ENCODE measurements at places on chromosomes 12 and 14.

- ATAC-seq, result no peak
Measured at GRCh38 chr12:32140877-32141276, 34.2 kb downstream of the BICD1 start.

DNA sequence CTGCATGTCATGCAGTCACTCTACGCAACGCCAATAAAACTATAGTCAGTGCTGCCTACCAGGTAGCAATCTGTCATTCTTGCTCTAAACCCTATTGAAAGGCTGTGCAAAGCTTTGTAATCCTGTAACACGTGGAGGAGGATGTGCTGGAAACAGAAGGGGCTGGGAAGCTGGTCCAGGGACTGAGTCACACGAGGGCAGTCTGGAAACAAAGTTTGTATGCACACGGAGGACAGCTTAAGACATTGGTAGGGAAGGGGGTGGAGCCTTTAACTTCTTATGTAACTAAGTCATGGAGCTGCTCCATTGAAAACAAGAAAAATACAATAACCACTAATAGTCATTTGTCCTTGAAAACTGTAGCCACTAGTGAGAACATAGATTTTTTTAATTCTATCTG is 128.0 kb downstream of the BCAT1 start:
- no peak for ATAC-seq

GRCh38 chr12:39467432-39467870 is 24.5 kb upstream of the KIF21A start:
- ATAC-seq, result peak; percentile 43

DNA sequence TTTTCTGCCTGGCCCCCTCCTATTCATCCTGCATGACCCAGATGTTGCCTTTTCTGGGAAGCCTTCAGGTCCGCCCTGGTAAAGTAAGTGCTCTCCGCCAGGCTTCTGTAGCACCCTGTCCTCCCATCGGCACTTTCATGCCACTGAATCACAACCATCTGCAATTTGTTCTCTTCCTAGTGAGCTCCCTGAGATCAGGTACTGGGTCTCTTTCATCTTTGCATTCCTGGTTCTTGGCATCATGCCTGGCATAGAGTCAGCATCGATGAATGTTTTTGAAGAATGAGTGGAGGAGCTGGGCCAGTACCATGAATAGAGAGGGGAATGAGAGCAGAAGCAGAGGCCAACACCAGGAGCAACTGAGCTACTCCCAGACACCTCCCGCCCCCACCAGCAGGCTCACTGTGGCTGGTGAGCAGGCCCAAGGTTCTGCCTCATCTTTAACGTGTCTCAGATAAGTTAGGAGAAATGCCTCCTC is 13.1 kb downstream of the ZDHHC22 start:
- no peak for ATAC-seq

DNA sequence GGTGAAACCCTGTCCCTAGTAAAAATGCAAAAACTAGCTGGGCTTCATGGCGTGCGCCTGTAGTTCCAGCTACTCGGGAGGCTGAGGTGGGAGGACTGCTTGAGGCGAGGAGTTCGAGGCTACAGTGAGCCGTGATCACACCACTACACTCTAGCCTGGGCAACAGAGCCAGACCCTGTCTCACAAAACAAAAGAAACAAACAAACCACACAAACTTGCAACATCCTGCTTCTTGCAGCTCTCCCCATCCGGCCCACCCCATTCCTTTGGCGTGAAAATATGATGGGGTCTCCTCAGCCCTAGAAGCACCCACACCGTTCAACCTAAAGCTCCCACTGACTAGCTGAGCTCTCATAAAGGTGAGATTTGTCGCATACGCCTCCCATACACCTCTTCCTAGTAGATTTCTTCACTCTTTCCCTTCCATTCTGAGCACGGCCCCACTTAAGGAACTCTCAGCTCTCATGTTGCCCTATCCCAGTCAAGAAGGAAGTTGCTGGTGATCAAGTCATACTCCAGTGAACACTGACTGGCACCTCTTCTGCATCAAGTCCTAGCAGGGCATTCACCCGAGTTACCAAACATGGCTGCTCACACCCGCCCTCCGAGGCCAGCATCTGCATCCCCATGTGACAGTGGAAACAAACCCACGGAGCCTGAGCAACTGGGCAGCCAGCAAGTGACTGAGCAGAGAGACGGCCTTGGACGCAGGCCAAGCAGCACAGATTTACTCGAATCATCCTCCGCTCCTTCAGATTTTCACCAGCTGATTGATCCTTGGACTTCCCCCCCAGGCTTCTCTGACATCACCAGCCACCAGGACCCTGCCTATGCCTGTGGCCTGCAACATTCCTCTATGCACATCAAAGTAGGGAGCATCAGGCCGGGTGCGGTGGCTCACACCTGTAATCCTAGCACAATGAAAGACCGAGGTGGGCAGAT is 18.9 kb upstream of the CD27 start:
- peak; percentile 73 for ATAC-seq

DNA sequence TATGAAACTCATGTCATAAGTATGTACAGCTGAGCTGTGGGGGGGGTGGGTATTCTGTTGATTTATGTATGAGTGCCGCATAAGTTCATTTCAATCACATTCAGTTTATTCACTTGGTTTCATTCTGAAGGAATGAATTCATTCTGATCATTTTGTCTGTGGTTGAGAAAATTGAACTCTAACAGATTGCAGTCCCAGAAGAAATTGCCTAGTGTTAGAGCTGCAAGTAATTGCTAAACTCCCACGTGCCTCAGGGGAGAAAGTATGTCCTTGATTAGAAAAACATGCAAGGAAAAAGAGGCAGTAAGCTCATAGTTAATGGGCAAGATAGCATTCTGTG is 442.4 kb upstream of the MGAT4C start:
- no peak for ATAC-seq

GRCh38 chr14:106776395-106776983 is 1250.1 kb downstream of the TMEM121 start:
- ATAC-seq, result no peak

GRCh38 chr12:54522243-54522642 is 24.7 kb downstream of the NCKAP1L start:
- ATAC-seq, result no peak

- no peak for ATAC-seq
Measured at GRCh38 chr12:101619858-101620761, 25.3 kb downstream of the MYBPC1 start.

GRCh38 chr12:87274594-87275245 is 754.5 kb downstream of the C12orf50 start:
- ATAC-seq, result peak; percentile 47

DNA sequence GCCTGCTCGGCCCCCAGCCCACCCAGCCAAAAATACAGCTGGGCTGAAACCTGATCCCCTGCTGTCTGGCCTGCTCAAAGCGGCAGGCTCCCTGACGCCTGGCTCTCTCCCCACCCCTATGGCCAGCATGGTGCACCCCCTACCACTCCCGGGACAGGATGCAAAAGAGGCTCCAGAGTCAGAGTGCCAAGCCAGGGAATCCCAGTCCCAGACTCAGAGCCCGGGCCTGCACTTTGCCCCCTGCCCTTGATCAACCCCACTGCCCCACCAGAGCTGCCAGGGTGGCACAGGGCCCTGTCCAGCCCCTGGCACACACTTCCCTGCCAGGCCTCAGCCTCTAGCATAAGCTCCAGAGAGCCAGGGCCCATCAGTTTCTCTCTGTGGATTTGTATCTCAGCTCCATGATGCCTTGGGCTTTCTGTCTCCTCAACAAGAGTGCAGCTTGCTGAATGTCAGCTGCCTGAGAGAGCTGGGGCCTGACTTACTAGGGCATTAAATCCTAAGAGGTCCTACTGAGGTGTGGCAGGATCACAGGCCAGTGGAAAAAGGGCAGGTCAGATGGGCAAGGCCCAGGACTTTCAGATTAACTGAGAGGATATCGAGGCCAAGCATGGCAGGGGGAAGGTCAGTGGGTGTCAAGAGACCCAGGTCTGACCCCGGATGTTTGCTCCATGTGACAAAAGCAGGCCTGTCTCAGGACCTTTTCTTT is 13.9 kb downstream of the ACVRL1 start:
- no peak for ATAC-seq

- no peak for ATAC-seq
Measured at GRCh38 chr14:103019826-103020225, 37.5 kb downstream of the CDC42BPB start.

GRCh38 chr14:38425324-38425976 is 169.6 kb upstream of the CLEC14A start:
- ATAC-seq, result no peak

DNA sequence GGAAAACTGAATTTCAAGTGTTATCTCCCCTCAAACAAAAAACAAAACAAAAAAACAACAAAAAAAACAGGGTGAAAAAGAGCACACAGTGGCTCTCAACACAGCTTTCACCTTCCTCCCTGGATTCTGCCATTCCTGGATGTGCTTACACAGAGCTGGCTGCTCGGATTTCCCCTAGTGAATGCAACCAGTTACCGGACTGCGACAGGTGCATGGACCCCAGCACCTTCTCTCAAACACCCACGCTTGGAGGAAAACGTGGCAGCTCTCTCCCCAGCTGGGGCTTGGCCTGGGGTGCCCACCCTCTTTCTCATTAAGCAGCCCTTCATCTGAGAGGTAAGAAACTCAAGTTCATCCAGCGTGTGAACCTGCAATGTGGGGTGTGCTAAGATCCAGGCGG is 33.5 kb upstream of the DICER1 start:
- no peak for ATAC-seq

DNA sequence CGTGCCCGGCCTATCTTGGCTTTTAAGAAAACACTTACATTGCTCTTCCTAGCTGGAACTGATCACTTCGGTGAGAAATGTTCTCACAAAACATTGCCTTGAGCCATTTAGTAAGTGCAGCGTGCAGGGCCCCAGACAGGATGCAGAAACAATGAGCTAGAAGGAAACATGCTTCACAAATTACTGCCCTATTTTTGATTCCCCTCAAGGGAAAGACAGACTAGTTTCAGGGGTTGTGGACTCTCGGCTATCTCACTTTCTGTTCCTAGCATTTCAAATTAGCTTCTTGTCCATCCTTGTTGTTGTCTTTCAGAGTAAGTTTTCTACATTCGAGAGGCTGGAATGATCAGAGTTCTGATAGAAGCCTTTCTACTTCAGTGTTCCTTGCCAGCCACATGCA is 21.6 kb downstream of the TGFB3 start:
- peak; percentile 85 for ATAC-seq

- ATAC-seq, result peak; percentile 70
Measured at GRCh38 chr14:71932229-71932981, at the start of gene RGS6. TSS of gene RGS6 (plus strand) at chr14:71932429.

DNA sequence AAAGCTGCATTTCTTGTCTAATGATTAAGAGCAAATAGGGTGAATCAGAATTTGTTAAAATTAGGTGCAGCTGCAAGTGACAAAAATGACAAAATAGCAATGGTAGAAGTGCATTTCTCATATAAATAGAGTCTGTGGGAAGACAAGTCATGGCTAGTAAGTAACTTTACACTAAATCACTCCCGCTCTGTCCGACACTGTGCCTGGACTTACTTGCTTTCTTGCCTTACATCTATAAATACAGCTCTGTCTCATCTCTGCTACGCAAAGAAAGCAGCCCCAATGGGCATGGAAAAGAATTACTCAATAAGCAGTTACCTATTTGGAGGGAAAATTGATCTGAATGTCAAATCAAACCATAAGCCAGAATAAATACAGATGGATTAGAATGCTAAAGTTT is 245.4 kb upstream of the KRR1 start:
- ATAC-seq, result no peak

DNA sequence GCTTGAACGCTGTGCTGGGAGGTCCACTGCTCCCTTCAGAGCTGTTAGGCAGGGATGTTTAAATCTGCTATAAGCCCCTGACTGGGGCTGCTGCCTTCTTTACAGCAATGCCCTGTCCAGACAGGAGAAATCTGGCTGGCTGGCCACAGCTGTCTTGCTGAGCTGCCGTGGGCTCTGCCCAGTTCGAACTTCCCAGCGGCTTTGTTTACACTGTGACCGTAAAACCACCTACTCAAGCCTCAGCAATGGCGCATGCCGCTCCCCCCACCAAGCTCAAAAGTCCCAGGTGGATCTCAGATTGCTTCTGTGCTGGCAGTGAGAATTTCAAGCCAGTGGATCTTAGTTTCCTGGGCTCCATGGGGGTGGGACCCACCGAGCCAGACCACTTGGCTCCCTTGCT is 35.8 kb downstream of the CKAP4 start:
- ATAC-seq, result no peak

GRCh38 chr12:52402873-52403540 is 3.1 kb downstream of the KRT82 start:
- ATAC-seq, result no peak

DNA sequence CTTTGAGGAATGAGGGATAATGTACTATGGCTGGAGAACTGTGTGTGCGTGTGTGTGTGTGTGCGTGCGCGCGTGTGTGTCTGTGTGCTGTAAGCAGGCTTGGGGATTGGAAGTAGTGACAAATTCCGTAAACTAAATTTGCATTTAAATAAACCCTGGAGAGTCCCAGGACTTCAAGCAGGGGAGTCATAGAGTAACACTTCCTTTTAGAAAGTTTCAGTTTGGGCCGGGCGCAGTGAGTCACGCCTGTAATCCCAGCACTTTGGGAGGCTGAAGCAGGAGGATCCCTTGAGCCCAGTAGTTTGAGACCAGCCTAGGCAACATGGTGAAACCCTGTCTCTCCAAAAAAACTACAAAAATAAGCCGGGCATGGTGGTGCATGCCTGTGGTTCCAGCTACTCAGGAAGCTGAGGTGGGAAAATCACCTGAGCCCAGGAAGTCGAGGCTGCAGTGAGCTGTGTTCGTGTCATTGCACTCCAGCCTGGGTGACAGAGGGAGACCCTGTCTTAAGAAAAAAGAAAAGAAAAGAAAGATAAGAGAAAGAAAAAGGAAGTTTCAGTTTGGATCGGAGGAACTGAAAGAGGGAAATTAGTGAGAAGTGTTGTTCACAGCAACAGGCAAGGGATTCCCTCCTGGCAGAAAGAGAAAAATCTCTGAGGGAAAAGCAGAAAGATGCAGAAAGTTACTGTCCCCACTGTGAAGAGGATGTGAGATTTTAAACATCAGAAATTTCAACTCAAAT is 222.7 kb upstream of the SOX5 start:
- peak; percentile 87 for ATAC-seq

DNA sequence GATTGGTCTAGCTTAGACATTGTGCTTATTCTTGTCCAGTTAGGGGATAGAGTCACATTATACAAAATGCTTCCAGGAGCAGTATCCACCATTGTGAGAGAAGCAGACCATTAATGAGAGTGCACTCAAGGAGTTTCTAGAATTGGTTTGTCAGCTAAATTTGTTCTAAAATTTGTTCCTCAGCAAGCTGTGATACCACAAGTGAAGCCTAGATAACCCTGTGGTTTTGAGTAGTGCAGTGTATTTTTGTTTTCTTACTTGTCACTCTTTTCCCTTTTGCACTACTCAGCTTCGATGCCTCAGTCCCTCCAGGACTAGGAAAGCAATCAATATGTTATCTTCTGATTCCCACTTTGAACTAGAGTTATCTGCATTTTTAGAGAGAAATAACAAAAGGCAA is 42.5 kb upstream of the AKAP6 start:
- no peak for ATAC-seq

GRCh38 chr14:100534528-100535286 is 52.5 kb downstream of the BEGAIN start:
- ATAC-seq, result no peak

- no peak for ATAC-seq
Measured at GRCh38 chr12:131024026-131024425, 70.3 kb downstream of the ADGRD1 start.

- no peak for ATAC-seq
Measured at GRCh38 chr12:62328296-62328921, 68.2 kb downstream of the USP15 start.
